ENCODE measurements at places on chromosomes 7 and 10.

DNA sequence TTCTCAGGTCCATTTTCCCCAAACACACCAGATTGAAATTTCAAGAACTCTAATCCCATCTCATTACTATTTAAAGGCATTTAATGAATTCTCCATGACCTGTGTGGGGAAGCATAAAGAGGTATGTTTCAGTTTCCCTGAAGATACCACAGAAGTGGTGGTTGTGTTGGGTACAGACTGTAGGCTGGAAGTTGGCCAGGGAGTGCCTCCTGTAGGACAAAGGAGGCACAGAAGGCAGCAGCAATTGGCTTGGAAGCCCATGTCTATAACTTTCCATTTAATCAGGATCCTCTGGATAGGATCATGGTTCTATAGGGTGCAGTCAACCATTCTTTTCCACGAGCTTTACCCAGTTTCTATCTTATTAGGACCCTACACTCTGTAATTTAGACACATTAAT, 8.6 kb upstream of the BET1 start:
- no peak for DNase-seq

GRCh38 chr10:23368816-23369640, 24.4 kb upstream of the C10orf67 start:
- DNase-seq = no peak

DNA sequence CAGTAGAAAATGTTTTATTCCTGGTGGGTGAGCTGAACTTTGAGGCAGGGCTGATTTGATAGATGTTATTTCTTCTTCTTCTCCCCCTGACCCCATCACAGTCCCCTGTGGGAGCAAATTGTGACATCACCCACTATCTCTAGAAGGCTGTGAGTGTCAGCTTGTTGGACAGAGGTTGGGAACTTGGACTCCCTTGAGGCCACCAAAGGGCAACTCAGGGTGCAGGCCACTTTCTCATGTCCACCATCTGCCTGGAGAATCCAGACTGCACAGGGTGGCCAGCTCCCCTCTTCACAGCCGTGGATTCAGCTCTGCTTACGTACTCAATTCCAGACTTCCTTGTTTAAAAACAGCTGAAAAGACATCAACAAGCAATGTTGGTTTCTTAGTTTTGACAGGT, 103.0 kb downstream of the LRRC18 start:
- DNase-seq = no peak

DNA sequence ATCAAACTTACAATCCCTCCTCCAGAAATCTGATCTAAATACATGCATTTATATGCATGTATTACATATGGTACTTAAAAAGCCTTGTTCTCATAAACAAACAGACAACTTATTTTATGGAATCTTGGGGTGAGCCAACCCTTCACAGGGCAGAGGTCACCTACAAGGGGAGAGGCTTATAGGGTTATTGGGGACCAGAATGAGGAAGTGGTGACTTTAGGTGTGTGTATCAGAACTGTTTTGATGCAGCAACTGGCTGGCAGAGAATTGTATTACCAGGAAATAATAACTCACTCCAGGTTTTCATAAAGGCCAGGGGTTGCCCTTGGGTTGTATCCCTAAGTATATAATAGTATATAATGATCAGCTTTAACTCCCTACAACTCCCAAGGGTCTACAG, 91.1 kb downstream of the SVIL start:
- DNase-seq = no peak

GRCh38 chr10:94879214-94879613, 59.2 kb upstream of the CYP2C9 start:
- no peak for DNase-seq

DNA sequence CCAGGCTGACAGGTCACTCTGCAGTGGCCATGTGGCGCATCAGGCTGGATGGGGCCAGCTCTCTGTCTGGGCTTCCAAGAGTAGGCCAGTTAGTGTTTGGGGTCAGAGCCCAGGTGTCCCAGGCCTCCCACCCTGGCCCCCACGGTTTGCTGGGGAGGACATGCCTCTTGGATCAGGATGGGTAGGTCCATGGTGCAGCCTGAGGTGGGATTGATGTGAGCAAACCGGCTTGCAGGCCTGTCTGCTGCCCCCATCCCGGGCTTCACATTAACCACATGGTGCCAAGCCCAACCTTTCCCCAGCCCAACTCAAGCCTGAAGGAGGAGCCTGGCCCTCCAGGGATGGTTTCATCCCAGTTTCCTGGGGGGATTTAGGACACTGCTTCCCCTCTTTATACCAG, 39.2 kb downstream of the LDB3 start:
- DNase-seq = no peak

- no peak for DNase-seq
Measured at GRCh38 chr10:44008270-44008916, 359.7 kb upstream of the ZNF32 start.

DNA sequence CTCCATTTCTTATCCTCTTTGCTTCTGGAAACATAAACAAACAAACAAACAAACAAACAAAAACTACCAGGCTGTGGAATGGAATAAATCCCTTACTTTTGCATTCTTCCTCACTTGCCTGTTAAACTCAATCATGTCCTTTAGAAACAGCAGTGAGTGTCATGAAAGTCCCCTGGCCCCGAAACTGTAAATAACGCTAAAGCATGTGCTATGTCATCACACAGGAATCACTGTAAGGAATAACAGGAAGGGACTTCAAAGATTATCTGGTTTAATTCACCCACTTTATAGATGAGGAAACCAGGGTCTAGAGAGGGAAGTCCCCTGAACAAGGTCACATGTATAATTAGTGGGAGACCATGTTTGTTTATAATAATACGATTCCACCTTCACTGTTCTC, 159.4 kb upstream of the MEOX2 start:
- no peak for DNase-seq

GRCh38 chr7:87506246-87507180, 31.0 kb upstream of the ABCB4 start:
- DNase-seq = no peak

DNA sequence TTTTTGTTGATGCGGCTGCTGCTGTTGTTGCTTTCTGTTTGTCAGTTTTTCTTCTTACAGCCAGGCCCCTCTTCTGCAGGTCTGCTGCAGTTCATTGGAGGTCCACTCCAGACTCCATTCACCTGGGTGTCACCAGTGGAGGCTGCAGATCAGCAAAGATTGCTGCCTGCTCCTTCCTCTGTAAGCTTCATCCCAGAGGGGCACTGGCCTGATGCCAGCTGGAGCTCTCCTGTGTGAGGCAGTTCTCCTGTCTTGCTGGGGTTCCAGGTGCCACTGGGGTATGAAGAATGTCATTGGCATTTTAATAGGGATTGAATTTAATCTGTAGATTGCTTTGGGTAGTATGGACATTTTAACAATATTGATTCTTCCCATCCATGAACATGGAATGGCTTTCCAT, 308.5 kb upstream of the MEOX2 start:
- DNase-seq = no peak

DNA sequence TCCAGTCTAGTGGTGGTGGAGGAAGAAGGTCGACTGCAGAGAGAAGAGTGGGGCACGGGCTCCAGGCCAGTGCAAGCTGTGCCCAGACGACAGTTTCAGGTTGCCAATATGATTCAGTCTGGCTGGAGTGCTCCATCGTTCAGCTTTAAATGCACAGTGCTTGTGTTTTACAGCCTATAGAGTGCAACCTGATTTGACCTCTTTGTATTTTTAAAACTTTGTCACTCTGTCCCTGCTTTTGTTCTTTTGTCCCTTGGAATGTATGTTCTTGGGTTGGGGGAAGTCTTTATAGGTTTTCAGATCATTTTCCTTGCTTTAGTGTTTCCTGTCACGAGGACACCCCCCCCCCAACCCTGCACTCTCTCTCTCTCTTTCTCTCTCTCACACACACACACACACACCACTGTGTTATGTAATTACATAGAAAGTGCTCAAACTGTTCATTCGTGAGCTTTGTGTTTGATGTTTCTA, 198.0 kb downstream of the CAMK1D start:
- no peak for DNase-seq

- DNase-seq = no peak
Measured at GRCh38 chr10:100790761-100791208, 45.4 kb downstream of the PAX2 start.

DNA sequence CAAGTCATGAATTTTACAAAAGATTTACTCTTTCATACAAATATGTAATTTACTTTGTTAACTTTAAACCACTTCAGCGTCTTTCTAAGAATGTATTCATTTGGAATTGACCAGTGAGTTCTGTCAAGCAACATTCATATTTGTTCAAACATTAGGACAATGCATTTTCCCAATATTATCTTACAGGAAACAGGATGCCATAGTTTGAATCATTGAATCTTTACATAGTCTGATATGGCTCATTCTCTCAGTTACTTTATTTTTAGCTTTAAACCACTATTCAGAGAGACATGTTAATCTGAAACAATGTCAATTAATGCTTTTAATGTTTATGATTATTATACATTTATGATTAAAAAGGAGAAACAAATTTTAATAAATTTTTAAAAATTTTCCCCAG, 21.1 kb upstream of the MEOX2 start:
- no peak for DNase-seq

GRCh38 chr10:85667638-85668233, 698.9 kb downstream of the GRID1 start:
- no peak for DNase-seq

- no peak for DNase-seq
Measured at GRCh38 chr7:113159746-113160339, 41.5 kb upstream of the SMIM30 start.

DNA sequence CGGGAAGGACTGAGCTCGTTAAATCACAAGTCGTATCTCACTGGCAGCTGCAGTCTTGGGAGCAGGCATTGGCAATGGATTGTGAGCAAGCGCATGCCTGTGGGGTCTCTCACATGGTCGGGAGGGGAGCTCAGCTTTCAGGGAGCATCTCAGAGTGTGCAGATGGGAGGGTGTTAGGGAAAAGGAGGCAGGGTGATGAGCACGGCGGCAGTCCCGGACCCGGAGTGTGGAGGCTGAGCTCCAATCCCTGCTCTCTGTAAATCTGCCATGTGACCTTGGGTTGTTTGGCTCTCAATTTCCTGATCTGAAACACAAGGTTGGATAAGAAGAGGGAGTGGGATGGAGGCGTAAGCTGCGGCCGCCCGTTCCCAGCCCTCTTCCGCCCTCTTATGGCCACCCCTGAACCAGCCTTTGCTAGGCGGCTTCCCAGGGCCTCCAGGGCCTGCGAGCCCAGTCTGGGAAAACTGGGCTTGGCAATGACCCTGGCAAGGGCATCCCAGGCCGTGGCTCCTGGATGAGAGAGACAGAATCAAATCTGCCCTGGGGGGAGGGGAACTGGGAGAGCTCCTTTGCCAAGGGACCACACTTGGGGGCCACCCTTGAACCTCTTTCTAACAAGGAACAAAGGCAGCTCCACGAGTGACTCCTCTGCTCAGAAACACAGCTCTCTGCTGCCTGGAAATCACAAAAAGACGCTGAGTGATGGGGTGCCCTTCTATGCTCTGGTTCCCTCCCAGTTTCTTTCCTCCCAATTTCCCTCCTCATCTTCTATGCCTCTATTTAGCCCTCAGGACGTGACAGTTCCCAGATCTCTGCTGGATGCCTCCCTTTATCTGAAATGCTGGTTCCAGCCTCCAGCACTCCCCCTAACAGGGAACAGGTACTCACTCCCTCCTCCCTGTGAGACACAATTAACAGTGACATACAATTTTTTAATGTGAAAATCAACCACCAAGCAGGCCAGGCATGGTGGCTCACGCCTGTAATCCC, 41.7 kb upstream of the LOXL4 start:
- DNase-seq = no peak

DNA sequence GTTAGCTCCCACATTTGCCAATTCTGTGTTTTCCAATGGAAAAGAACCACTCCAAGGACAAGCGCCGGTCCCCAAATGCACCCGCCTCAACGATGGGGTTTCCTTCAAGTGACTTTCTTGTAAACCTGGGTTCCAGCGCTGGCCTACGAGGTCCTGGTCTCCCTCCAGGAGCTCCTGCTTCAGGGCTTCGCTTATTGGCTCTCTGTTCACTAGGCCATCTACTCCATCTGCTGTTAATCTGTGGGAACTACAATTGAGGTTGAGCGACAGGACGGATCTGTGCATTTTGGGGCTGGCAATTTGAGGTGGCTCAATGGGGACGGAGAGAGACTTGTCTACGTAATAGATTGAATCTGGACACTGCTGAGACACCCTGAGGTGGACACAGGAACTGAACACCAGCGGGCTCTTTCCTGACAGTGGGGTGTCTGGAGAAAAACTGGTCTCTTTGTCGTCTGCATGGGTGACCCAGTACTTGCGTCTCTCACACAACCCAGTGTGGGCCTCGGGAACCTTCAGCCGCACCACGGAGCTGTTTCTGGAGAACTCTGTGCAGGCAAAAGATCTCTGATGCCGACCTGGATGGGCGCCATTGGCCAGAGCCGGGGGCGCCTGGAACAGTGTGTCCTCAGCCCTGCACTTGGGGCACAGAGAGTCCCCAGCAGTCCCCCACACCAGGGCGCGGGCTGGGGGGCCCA, 115.9 kb upstream of the ADAM12 start:
- DNase-seq = no peak

DNA sequence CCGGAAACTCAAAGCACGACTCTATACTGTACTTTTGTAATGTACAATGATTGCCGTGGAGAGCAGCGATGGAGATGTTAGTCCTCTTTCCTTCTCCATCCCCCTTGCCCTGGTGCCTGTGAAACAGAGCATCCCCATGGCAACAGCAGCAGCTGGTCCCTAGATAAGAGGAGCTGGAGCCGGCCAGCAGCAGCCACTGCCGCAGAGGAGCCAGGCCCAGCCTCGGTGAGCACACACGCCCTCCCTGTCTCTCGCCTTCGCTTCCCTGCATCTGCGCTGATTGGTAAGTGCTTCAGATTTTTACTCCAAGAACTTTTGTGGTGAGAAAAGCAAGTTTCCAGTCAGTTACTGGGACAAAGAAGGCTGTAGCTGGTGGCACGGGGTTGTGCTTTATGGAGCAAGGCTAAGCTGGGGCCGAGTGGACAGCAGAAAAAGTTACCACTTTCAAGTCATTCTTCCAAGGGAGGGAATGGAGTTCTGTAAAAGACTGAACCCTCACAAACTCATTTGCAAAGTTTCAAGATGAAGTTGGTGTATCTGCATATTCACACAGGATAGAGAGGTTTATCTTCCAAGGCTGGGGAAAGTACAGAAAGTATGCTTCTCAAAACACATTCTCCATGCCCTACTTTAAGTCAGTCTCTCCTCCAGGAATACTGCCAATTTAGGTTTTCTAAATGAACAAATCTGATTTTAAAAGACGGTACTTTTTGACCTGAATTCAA, at the start of gene PPP1R17:
TSS of gene PPP1R17 (plus strand) at position 192 of the 725 bp plus-strand sequence. CDS start 5,227 bp downstream, outside the sequence.
- no peak for DNase-seq

- no peak for DNase-seq
Measured at GRCh38 chr7:158791107-158791506, 38.2 kb downstream of the ESYT2 start.

DNA sequence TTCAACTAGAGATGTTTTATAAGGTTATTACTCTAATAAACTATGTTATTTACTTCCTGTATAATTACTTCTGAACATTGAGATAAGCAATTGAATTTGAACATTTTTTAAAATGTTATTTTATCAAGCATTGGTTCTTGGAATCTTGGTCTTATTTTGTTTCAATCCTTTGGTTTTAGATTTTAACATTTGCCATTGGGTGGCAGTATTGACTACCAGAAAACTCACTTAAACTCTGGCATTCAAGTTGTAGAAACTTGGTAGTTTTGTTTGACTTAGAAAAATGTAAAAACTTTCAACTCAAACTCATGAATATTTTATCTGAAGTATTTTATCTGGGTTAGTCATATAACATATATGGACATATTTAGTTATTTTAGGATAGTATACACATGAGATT, 48.1 kb downstream of the ATRNL1 start:
- DNase-seq = no peak

GRCh38 chr7:111756687-111757178, 194.4 kb upstream of the IMMP2L start:
- DNase-seq = no peak

GRCh38 chr7:16027396-16027795, 340.9 kb upstream of the MEOX2 start:
- no peak for DNase-seq

Data from activated CD8-positive, alpha-beta memory T cell treated with anti-CD3 and anti-CD28 coated beads, Interleukin-2, amount 50 U/mL, for 4 hours (primary cell).